ENCODE measurements at places on chromosomes 1 and 21.

GRCh38 chr1:109757936-109758786 lies 5.6 kb downstream of the EPS8L3 start:
- no peak for DNase-seq

GRCh38 chr1:7103361-7103782 lies 318.1 kb downstream of the CAMTA1 start:
- DNase-seq, result no peak

- DNase-seq, result no peak
These were observed 80.4 kb upstream of the EFHD2 start for GRCh38 chr1:15329104-15329820.

DNA sequence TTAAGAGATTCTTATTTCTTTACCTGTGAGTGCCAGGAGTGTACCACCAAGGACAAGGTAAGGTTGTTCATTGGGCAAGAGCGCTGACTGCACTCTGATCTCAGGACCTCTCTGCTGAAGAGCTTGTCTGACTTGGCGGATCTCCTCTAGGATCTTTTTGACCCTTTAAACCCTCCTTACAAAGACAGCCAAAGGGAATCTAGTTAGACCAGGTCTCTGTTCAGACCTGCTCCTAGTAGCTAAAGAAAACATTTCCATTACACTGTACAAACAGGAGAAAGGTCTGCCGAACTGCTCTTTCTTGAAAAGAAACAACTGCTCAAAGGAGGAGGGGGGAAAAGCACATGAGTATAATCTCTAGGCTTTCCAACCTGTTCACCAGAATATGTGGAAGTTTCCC lies 49.3 kb downstream of the SMYD2 start:
- DNase-seq, result no peak

- DNase-seq, result no peak
These were observed 2.2 kb downstream of the SPATA6 start for GRCh38 chr1:48469616-48470480.

DNA sequence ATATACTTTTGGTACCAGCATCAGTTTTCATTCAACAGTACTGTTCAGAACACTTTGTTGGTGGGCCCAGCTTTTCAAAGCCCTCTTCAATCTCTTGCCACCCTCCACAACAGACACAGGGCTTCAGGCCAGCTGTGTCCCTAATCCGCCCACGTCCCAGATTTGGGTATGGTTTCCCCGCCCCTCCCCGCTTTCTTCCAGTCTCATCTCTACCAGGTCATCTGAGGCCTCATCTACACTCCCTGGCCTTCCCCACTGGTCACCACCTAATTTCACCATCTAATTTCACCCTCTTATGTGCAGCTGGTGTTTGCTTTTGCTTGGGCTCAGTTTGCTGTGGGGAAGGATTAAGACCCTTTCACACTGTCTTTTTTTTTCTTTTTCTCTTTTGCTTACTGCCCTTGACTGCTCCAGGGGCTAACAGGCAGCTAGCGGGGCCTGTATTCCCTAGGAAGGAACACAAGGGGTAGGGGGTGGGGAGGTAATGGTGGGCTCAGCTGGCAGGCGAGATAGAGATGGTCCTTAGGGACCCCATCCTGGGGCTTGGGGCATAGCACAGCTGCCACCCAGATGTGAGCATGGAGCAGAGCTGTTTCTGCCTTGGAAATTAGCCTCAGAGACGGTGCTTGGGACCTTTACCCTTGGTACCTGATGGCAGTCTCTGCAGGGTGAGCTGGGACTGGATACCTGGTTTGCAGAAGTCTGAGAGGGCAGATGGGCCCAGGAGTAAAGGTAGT lies 3.8 kb upstream of the EPB41 start:
- DNase-seq, result no peak

GRCh38 chr1:4179914-4180735 lies 280.1 kb upstream of the C1orf174 start:
- DNase-seq, result no peak

- DNase-seq, result no peak
These were observed 11.5 kb upstream of the PRSS38 start for GRCh38 chr1:227803933-227804332.

DNA sequence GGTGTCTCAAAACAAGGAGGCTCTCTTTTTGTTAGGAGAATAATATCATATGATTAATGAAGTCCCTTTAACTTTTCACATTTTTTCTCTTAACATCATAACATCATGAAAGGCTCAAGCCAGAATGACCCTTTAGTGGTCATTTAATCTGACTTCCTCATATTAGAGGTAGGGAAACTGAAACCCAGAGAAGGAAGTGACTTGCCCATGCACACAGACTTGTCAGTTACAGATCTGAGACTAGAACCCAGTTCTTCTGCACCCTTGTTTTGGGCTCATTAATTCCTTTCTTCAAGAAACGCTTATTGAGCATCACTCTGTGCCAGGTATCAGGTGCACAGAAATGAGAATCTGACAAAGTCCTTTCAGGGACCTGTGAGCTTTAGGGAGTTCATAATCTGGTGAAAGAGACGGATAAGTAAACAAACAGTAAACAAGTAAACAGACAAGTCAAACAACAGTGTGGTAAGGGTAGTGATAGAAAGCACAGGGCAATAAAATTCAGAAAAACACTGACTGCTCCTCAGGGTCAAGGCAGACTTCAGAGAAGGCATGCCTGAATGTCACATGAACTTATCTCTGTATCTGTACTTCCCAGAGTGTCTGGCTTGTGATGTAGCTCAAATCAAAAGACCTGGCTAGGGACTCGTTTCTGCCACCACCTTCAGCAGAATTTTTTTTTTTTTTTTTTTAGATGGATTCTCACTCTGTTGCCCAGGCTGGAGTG lies 38.3 kb upstream of the OSBPL9 start:
- DNase-seq, result no peak

DNA sequence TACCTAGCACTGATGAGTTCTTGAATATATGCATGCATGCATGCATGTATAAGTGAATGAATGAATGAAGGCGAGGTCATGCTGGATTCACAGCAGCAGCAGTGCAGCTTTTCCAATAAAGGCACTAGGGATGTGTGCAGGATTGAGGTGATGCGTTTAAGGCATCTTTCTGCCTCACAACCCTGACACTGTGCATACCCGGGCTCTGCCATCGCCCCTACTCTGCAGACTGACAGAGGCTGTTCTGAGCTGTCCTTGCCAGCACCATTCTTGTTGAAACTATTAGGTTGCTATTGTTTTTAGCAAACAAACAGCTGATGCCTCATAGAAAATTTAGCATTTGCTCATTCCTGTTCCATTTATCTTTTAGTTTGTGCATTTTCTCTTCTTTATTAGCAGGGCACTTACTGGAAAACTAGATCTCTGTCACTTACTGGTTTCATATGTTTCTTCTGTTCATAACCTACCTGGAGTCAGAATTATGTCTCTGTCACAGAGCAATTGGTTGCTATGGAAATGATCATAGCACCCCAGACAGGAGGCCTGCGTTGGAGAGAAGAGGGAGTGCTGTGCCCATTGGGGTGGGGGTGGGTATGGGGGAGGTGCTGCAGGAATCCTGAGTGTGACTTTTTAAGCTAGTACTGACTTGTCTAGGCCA lies 79.0 kb downstream of the CD58 start:
- no peak for DNase-seq

DNA sequence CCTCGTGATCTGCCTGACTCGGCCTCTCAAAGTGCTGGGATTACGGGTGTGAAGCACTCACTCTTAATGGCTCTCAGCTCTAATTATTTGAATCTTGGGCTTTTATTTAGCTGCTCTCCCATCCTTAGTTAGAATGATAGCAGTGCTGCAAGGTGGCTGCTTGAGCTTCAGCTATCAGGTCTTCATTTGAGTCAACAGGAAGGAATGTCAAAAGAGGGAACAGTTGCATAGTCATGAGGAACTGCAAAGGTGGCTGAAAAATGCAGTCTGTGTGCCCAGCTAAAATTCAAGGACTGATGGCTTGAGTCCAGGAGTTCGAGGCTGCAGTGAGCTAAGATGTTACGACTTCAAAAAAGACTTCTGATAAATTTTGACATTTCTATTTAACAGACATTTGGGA lies 55.6 kb downstream of the UCK2 start:
- DNase-seq, result no peak
